A172 (cell line): ENCODE measurements at places on chromosomes 16 and 17. TPM values are rescaled to one million over a fixed set of nuclear protein-coding genes. Genes with fewer than 3 reads are reported as not detected.

- DNase-seq, result no peak
Observed at GRCh38 chr16:22961206-22961605, 147.2 kb downstream of the HS3ST2 start.

GRCh38 chr17:1179818-1180742 lies at the start of gene ABR:
ABR (minus strand) TSS chr17:1179981; CDS start chr17:1179727, 254 bp downstream.
- no peak for DNase-seq

DNA sequence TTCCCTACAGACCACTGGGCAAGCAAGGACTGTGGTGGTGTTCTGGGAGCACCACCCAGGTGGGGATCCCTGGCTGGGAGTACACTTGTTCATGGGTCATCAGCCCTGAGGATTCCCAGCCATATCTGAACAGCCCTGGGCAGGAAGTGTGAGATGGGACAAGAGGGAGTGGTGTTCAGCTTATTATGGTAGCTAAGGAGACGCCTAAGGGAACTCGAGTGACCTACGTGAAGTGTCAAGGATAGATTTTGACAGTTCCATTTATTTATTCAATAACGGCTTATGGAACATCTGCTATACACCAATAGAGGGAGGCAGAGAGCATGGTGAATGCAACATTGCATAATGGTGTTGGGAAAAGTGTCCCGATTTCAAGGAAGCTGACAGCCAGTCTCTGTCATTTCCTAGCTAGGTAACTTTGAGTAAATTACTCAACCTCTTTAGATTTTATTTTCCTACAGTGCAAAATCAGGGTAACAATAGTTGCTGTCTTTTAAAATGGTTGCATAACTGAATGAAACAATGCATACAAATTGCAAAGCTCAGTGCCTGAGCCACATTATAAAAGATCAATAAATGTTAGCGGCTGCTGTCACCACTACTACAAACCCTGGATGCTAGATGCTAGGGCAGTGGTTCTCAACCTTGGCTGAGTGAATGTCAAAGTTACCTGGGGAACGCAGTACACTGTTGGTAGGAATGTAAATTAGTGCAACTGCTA lies 534.1 kb downstream of the GRIN2A start:
- DNase-seq, result peak; percentile 4

GRCh38 chr16:83807710-83808572 lies at the start of gene HSBP1:
HSBP1 (plus strand) TSS chr16:83807978; CDS start chr16:83808077, 99 bp downstream.
- DNase-seq, result peak; percentile 92

DNA sequence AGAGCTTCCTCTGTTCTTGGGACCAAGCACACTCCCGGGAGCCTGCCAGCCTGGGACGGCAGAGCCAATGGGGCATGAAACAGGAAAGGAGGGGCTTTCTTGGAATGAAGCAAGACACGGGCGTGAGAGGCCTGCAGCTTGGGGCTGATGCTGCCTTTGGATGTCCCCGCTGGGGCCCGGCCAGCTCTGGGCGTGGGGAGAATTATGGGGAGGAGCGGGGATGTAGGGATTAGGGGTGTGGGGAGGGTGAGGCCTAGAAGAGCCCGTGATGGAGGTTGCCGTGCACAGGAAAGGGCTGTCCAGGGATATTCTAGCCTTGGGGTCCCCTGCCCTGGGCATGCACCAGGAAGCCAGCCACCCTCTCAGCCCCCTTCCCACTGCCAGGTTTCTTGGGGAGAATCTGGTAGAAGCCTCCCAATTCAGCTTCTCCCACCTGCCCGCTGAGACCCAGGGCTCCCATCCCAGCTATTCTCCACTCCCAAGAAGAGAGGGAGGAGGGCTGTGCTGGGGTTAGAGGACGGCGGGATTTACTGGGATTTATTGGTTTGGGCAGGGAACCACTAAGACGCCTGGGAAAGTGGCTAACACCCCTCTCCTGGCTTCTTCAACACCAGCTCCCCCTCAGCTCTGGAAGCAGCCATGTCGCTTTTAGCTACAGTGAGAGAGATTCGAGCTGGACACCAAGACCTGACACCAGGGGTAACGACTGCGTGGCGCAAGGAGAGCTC lies 20.0 kb upstream of the NXPH3 start:
- no peak for DNase-seq

GRCh38 chr17:27566671-27567562 lies 64.1 kb upstream of the LGALS9 start:
- no peak for DNase-seq

DNA sequence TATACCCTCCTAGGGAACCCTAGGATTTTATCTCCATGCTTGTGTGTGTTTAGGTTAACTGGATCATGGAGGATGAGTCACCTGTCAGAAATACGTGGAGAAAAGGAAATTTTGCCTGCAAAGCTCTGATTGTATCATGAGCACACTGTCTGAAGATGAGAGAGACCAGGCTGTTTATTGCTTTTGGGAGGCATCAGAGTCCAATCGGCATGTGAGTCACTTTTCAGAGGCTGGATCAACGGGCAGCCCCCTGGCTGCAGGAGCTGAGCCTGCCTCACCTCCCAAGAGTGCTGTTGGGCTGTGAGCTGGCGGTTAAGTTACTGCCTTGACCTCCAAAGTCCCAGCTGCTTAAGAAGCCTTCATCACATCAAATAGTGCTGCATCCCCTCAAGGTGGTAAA lies 41.5 kb upstream of the MED9 start:
- peak; percentile 77 for DNase-seq

DNA sequence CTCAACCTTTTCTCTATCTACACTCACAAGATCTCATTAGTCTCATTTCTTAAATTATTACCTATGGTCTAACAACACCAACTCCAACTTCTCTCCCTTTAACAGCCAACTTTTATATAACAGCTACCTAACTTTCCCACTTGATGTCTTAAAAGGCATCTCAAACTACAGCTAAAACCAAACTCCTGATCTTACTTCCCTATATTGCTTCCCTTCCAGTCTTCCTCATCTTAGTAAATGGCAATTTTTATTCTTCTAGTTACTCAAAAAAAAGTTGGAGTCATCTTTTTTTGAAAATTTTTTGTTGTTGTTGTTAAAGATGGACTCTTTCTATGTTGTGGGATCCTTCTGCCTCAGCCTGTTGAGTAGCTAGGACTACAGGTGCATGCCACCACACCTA lies 15.3 kb downstream of the SRR start:
- DNase-seq, result no peak

DNA sequence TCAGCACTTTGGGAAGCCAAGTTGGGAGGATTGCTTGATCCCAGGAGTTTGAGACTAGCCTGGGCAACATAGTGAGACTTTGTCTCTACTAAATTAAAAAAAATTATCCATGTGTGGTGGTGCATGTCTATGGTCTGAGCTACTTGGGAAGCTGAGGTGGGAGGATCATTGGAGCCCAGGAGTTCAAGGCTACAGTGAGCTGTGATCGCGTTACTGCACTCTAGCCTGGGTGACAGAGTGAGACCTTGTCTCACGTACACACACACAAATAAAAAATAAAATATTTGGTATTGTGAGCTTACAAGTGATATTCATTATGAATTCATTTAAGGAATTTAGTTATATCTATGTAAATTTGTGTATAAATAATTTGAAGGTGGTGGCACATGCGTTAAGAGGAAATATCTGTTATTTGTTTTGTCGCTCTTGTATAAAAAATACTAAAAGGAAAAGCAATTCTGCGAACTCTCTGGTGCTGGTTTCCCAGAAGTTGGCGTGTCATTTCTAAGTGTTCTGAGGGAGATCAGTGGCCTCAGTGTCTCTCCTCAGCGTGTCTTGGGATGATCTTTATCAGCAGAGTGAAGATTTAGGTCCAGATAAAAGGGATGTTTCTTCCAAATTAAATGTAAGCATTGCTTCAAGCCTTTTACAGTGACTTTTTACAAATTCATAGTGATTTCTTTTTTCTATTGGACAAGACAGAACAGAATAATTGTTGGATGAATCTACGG lies 187.6 kb downstream of the FTO start:
- no peak for DNase-seq

ADGRG3 gene
- not detected in 2 replicates for total RNA-seq

HOXB4 gene
- 5.1 and 6.3 TPM in 2 replicates for total RNA-seq

DNA sequence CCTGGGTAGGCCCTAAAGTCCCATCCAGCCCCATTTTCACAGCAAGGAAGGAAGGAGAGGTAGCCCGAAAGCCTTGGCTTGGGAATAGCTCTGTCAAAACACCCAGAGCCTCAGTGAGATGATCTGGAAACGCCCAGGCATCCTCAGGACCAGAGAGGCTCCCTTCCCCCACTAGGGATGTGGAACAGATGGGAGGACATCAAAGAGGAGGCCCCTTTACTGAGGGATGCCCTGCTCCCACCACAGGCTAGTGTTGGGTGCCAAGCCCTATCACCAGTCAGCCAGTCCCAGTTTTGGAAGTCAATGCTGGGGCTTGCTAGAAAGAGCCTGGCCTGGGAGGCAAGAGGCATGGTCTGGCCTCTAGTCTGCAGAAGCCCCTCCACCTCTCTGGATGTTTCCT lies 4.7 kb downstream of the TPPP3 start:
- DNase-seq, result no peak

GRCh38 chr16:11621539-11621919 lies 34.8 kb upstream of the LITAF start:
- DNase-seq, result no peak

GRCh38 chr17:6259899-6260298 lies 175.0 kb downstream of the AIPL1 start:
- DNase-seq, result no peak

DNA sequence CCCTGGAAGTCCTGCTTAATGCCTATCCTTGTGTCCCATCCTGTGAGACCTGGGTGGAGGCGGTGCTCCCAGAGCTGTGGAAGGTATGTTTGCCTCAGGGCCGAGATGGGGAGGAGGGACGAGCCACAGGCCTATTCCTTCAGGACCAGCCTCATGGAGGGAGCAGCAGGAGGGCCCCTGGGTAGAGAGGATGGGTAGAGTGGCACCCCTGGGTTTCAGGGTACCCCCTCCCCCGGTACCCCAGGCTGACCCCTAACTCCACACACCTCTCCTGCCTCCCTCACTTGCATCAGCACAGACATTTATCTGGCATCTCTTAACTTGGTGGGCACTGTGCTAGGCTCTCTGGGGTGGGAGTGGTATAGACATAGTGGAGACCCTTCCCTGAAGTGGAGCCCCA lies 7.1 kb downstream of the ASB16 start:
- DNase-seq, result no peak

DOK4 gene
- total RNA-seq, result 61.3 and 78.6 TPM in 2 replicates

GRCh38 chr17:40349477-40349894 lies 15.1 kb downstream of the GJD3 start:
- peak; percentile 41 for DNase-seq

DNA sequence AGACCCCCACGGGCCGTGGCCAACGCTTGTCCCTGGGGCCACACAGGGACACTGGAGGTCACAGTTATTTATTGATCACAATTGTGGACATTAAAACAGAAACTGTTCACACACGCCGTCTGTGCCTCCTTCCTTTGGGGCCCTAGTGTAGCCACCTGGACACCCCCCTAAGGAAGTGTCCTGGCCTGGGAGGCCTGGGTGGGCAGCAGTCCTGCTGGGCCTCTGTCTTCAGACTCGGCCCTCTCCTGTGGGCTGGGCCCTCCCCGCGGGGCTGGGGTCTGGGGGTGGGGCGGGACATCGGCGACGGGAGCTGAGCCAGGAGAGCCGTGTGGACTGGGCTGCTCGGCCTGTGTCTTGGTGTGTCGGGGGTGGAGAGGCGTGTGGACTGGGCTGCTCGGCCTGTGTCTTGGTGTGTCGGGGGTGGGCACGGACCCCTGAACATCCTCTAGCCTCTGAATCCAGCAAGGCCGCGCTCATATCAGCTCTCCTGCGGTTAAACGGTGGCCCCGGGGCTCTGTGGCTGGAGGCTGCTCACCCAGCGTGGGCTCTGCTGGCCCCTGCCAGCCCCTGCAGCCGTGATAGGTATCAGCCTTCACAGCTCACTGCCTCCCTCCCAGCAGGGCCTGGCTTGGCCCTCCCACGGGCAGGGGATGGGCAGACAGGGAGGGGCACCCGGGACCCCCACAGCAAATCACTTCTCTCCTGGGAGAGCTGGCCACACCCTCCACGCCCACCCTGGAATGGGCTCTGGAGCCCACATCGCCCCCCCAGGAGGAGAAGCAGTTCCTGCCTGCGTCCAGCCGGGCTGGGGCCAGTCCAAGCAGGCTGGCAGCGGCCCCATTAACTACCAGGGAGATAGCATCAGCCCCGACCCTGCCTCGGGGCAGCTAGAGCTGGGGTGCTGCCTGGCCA lies 1.1 kb upstream of the NHLRC4 start:
- no peak for DNase-seq

DNA sequence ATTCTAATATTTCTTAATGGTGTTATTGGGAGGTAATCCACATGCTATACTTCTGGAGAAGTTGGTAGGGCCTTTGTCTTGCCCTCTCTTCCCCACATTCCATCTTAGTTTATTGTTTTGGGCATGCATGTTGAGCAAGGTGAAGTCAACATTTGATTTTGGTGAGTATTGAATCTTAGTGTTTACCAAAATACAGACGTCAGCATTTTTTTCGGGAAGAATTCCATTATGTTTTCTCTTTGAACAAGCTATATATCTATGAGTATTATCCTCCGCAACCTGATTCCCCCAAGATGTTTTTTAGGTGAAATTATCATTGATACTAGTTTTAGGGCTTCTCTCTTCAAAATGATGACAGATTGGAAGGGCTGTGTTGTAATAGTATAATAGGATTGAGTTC lies 47.4 kb upstream of the SHISA9 start:
- DNase-seq, result no peak

TBC1D28 gene
- total RNA-seq, result 0.12 TPM in 1 of 2 replicates, not detected in the other

- DNase-seq, result peak; percentile 65
Observed at GRCh38 chr16:14050291-14051027, 20.7 kb upstream of the MRTFB start.

DNA sequence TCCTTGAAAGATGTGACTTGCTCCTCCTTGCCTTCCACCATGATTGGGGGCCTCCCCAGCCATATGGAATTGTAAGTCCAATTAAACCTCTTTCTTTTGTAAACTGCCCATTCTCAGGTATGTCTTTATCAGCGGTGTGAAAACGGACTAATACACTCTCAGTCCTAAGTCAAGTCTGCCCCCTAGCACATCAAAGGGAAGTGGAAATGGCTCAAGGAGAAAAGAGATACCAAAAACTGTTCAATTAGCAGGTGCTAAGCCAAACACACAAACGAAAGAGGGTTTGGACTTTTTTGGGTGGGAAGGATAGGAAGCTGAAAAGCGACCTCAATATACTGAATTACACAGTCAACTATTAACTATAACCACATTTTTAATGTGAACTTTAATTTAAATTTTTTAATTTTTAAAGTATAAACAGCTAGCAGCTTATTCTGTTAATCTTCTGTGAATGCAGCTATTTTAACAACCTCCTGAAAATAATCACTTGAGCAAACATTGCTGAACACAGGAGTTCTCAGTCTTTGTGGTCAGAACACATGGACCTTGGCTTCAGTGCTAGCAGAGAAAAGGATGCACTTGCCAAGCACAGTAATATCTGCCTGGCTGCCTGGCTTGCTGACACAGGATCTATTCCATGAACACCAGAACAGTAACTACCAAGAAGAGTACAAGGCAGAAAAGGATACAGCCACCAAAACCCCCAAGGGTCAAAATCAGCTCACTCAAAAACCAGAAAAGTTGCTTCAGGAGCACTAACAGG lies 10.9 kb downstream of the ZNF18 start:
- no peak for DNase-seq

GRCh38 chr17:48429156-48429555 lies 858 bp downstream of the SKAP1 start:
- DNase-seq, result no peak
